H1 (cell line): ENCODE measurements at places on chromosomes 2 and 18.

DNA sequence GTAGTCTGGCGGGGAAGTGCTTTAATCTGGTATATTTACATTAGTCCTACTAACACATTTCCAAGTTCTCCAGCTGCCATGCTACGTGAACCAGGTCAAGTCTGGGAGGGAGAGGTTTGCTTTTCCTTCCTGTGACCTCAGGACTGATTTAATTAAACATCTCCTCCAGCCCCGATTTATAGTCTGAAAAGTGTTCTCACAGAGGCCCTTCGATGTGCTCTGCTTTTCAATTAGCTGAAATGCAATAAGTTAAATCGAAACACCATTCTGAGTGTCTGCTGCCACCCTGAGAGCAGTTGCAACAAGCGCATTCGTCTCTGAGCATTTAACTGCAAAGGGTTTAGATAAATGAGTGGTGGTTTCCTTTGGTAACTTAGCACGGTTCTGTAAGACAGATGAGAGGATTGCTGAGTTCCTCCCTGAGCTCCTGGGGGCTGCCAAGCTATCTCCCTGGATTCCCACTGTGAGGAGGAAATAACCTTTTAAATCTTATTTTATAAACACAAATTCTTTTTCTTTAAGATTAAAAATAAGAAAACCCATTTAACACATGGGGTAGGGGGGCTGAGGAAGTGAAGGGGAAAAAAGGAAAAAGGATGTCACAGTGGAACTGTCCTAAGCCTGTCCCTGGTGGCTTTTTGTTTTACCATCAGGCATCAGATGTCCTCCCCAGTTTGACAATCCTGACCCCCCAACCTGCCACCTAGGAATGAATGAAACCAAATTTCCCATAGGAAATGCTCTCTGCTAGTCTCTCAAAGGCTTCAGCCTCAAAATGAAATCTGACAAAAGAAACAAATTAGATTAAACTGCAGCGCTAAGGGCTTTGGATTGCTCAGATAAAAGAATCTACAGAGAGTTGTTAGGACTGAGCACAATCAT, 56.5 kb upstream of the CREB1 start:
- no peak for DNase-seq

DNA sequence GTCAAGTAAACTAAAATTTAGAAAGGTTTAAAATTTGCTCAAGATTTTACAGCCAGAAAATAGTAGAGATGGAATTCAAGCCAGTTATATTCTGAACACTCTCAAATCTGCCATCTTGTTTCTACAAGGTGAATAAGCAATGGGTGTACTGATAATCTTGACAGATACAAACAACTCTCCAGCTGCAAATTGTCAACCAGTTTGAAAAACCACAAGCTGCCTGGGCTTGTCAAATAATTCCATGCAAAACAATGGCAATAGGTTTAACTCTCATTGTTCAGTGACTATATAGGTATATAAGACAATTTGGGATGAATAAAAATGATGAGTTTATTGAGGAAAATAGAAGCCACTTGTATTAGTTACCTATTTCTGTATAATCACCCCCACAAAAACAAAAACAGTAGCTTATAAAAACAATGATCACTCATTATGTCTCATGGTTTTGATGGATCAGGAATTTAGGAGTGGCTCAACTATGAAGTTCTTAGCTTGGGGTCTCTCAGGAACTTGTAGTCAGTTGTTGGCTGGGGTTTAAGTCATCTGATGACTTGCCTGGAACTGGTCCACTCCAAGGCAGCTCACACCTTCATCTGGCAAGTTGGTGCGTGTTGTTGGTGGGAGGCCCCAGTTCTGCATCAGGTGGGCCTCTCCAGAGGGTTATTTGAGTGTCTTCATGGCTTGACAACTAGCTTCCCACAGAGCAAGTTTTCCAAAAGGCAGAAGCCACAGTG, 12.6 kb upstream of the EVA1A start:
- no peak for DNase-seq

DNA sequence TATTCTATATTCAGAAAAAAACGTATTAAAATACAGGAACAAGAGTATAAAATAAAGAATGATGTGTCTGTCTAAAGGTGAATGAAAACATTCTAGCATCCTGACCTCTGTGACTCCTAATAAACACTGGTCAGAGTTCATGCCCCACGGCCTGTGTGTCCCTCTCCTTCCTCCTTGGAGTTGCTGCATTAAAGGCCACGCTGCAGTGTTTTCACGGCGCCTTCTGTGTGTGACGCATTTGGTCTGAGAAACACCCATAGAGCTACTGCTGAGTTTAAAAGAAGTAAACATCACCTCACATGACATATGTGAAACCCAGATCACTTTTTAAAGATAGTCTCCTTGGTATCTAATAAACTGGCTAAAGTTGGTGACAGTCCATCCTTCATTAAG, 90.5 kb downstream of the ITGB1BP1 start:
- no peak for DNase-seq

DNA sequence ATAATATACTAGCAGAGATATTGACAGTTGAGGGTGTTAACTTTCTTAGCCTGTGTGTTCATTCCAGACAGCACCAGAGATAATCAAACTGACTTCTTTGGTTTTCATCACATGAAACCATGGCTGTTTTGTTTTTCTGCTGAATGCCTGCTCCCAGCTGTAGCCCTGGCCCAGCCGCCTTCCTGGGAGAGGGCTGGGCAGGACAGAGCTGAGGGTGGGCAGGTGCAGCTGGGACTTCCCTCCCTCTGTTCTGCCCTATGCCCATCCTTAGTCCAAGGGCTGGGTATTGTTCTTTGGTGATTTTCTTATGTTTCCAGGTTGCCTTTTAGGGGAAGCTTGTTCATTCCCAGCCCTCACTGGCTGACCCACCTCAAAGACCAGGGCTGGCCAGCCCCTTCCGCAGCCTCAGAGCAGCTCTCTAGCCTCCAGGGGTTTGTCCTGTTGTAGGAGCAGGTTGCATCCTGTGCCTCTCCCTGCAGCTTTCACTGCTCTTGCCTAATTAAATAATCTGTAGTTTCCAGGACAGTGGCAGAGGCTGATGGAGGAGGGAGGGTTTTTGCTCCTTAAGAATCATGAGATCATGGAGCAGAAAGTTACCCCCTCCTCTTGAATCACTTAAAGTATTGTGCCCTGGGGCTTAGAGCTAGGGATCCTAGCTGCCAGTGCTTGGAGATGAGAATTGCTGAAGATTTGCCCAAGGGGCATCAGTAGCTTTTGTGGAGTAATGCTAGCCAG, 61.4 kb downstream of the MTCL1 start:
- DNase-seq = no peak

DNA sequence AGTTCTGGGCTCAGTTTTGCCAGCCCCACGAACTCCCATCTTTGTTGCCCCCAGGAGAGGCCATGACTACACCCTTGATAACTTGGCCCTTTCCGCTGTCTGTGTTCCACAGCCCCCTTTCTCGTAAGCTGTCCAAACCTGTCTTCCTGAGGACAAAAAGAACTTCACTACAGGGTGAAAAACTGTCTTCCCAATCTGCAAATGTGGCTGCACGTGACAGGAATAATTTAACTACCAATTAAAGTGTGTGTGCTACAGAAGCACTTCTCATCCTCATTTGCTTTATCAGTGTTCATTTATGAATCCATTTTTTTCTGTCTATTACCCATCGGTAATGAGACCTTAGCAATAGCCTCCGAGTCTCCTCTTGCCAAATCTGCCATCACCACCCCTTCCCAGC, 9.1 kb upstream of the ALPK2 start:
- DNase-seq = no peak

- DNase-seq = no peak
These were observed 70.3 kb downstream of the HAUS1 start for GRCh38 chr18:46174342-46175041.

DNA sequence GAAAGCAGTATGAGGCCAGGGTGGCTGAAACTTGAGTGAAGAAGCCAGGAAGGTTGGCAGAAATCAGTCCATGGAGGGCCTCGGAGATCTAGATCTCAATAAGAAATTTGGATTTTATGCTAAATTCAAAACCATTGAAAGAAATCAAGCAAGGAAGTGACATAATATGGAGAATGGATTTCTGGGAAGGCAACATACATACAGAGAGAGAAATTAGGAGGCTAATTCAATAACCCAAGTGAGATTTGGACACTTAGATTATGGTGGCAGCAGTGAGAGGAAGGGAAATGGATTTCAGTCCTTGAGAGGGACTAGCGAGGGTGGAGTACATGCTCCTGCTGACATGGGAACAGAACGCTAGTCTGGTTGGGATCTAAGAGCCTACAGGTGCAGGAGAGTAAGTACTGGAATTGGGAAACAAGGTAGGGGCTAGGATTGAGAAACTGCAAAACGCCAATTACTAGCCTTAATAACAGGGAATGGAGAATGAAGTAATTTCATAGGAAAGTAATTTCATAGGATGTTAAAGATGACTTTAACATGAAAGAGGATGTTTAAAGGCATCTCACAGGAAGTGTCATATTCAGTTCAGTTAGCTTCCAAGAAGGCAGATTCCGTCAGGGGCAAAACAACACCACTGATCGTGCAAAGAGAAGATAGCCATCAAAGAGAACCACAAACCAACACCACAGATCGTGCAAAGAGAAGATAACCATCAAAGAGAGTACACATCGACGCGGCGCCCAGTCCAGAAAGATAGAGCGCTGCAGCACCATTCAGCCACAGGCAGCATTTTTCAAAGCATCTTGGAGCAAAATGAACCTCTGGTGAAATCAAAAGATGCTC, 27.2 kb downstream of the CDKL4 start:
- DNase-seq = no peak

- no peak for DNase-seq
These were observed at the start of gene GPR155 for GRCh38 chr2:174486563-174487107. TSS of gene GPR155 (minus strand) at chr2:174487029. CDS start at chr2:174481956, 5,073 bp downstream.

DNA sequence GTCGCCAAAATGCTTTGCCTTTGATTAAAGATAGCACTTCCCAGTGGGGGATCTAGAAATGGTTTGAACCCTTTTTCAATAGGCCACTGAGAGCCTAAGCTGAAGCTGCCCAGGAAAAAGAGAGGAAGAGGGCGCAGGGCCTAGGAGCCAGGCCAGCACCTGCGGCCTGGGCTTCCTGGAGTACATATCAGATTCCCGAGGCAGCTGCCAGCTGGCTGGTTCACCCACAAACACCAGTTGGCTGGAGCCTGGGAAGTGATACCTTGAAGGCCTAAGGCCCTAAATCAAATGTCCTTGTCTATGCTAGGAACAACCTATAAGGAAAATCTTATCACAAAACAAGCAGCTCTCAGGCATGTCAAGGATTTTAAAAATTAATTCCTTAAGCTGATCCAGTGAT, 37.1 kb downstream of the ANKRD44 start:
- no peak for DNase-seq

DNA sequence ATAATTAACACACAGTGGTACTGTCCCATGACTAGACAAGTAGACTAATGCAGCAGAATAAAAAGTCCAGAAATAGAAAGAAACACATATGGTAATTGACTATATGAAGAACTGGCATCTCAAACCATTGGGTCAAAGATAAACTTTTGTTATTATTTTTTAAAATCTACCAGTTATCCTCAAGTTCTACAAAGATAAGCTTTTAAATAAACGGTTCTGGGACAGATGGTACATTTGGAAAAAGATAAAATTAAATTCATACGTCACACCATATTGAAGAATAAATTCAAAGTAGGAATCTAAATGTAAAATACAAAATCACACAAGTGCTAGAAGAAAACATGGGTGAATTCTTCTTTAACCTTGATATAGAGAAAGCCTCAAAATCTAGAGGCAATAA, 37.6 kb upstream of the PLEKHM3 start:
- DNase-seq = no peak

GRCh38 chr2:35822716-35823115, 532.9 kb upstream of the CRIM1 start:
- peak; percentile 29 for DNase-seq
